ENCODE measurements at places on chromosomes 1 and 21. TPM values are rescaled to one million over a fixed set of nuclear protein-coding genes. Genes with fewer than 3 reads are reported as not detected.

TIE1 gene
- total RNA-seq = 7.0 TPM

SH2D1B gene
- total RNA-seq = not detected

CD164L2 gene
- not detected for total RNA-seq

ERI3 gene
- 99.2 TPM for total RNA-seq

GRCh38 chr1:206748348-206749030, 22.1 kb upstream of the IL19 start:
- DNase-seq = no peak

All from occipital lobe (tissue), 3 donors.